A549 treated with Mapracorat at 1 μM for 4 hours (cell line): ENCODE measurements at places on chromosomes 3 and 15. TPM values are rescaled to one million over a fixed set of nuclear protein-coding genes. Genes with fewer than 3 reads are reported as not detected.

SLC26A6 gene
- total RNA-seq: 12.0 to 18.5 TPM (median 16.8 TPM) in 5 replicates

ATP13A4 gene
- total RNA-seq: not detected in 5 replicates

MFN1 gene
- 15.7 to 21.6 TPM (median 19.1 TPM) in 5 replicates for total RNA-seq

CLASP2 gene
- 13.7 to 20.0 TPM (median 16.8 TPM) in 5 replicates for total RNA-seq
